Bone marrow (tissue), 2 donors: ENCODE measurements at places on chromosomes 6 and 20.
A peak's percentile ranks its signal among the peaks of the same experiment; 100 is the strongest.

DNA sequence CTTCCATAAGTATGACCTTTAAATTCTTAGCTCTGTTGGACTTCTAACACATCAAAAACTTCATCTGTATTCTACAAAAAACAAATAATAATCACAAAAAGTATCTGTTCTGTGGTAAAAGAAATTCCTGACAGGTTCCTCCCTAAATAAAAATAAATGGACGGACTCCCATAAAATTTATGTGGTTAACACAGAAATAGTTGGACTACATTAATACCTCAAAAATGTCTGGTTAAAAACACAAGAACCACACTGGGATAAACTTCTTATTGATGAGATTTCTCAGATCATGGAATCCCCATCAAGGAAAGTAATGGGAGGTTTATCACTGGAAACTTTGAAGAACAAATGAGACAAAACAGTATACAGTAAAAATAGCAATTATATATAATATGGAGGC is 172.4 kb downstream of the MOXD1 start:
- DNase-seq, result no peak

DNA sequence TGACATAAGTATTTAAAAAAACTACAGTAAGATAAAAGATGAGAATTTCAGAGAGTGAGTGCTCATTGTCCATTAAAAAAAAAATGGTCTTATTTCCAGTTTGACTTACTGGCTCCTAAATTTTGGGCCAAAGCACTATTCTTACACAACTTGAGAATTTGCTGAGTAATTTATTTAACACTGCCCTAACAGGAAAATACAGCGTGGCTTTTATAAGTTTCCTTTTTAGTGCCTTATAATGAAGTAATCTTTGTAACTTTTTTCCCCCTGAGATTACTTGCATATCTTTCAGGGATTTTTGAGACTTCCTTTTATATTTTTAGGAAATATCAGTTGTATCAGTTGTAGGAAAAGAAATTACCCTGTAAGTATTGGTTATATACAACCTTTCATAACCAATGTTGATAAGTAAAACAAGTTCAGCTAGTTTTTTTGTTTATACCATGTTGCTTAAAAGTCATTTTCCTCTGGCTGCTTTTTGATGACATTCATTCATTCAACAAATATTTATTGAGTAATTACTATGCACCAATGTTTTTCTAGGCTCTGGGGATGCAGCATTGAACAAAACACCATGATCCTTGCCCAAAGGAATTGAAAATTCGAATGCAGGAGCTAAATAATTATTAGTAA is 106.4 kb upstream of the SGK1 start:
- DNase-seq, result no peak

DNA sequence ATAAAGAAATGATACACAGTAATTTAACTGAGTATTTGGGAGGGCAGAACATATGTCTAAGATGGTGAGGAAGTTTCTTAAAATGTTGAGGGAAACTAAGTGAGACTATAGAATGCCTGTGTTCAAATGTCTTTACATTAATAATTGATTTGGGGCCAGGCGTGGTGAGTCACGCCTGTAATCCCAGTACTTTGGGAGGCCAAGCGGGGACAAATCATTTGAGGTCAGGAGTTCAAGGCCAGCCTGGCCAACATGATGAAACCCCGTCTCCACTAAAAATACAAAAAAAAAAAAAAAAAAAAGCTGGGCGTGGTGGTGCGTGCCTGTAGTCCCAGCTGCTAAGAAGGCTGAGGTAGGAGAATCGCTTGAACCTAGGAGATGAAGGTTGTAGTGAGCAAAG is 66.7 kb downstream of the THEMIS start:
- no peak for DNase-seq

DNA sequence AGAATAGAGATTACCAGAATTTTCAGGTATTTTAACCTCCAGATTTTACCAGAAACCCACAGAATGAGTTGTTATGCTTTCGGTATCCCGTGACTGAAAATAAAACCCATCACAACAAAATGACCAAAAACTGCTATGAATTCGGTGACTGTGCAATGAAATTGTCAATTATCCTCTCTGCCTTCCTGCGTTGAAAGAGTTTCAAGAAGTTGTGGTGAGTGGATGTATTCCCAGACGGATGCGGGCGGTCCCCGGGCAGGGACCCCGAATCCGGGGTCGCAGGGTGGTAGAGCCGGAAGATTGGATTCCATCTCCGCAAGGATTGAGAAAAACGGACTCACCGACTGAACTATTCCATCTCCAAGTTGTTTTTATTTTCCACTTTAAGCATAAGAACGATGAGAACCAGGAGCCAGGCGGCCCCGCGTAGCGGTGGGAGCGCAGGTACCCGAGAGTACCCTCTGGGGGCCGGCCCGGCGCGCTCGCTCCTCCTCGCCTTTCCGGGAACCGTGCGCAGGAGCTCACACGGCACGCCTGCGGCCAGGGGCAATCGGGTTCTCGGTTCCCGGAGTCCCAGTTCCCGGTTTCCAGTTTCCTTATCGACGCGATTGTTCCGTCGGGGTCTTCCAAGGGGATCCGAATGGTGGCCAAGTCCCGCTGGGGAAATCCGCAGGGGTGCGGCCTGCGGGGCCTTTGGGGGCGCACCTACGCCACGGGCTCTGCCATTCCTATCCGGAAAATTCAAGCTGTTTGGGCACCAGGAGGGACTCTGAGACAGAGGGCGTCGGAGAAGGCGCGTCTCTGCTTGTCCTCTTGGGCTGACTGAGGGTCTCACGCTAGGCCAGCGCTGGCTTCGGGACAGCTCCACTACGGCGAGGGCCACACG is 104.9 kb upstream of the PRDM1 start:
- no peak for DNase-seq

GRCh38 chr6:160031442-160031841 is 62.6 kb downstream of the IGF2R start:
- DNase-seq, result no peak

DNA sequence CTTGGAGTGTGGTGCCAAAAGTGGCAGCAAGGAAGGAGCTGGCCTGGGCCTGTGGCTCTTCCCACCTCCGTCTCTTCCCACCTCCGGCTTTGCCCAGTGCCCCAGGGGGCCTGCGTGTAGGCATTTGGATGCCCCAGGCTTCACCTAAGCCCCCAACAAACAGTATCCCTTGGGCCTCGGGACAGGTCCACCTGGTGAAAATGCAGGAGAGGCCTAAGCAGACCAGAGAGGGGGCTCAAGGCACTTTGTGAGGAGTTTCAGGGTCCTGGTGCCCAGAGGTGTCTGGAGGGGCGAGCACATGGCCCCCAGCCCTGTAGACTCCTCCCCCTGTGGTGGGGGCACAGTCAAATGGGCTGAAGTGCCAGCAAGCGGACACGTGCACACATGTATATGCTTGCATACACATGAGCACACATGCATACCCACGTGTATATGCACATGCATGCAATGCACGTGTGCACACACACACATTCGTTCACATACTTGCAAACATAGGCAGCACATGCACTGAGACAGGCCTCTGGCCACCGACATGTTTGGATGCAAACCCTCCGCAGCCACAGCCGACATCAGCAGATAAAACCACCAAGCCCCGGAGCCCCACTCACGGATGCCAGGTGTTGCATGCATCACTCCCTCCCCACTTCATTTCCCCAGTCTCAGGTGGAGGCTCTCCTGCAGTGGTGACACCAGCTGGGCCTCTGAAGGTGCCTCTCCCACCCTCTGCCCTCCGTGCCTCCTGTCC is 124.5 kb downstream of the TAF4 start:
- no peak for DNase-seq

DNA sequence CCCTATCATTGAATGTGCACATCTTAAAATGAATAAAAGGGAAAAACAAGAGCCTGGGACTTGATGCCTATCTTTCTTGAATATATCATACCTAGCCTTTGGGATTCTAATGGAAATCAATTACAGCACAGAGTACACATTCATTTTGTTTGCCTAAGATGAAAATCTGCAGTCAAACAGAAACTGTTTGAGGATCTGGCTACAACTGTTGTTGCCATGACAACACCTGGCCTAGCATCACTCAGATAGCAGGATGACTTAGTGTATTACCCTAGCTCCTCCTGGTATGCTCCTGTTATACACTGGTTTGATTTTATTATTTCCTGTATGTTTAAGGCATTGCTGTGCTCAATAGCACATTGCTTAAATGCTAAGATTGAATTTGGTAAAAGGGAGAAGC is 71.5 kb upstream of the LAMP5 start:
- no peak for DNase-seq

- DNase-seq, result no peak
Measured at GRCh38 chr6:151240036-151240685, 394 bp downstream of the AKAP12 start.

DNA sequence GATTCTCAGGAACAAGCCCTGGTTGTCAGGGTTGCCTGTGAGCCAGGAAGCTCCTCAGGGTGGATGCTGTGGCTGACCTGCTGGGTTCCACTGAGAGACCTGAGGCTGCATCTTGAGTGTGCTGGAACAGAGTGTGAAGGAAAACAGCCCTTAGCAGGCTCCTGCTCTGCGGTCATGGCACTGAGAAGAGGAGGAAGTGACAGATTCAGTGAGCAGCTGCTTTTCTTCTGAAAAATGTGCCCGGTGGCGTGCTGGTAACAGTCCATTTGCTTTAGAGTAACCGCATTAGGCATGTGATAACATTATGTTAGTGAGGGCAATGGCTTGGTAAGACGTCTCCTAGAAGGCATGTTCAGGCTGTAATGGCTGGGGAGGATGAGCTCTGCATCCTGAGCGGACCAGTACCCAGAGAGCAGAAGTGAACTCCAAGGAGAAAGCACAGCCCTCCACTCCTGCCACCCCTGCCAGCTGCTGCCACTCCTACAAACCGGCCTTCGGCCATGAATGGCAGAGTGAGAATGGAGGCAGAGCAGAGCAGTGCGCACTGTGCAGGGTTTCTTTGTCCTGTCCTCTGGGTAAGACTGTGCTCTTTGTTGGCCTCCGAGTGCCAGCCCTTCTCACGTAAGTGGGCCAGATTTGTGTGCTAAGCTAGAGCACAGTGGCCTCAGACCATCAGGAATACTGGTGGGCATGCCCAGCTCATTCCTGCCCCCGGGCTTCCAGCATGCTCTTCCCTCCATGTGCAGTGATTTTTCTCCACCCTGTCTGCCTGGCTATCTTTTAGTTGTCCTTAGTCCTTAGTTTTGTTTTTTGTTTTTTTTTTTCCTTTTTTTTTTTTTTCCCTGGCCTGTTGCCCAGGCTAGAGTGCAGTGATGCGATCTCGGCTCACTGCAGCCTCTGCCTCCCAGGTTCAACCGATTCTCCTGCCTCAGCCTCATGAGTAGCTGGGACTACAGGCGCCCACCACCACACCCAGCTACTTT is 98.1 kb upstream of the VSTM2L start:
- peak; percentile 13 for DNase-seq

- no peak for DNase-seq
Measured at GRCh38 chr6:52209770-52210169, 23.6 kb downstream of the IL17A start.

GRCh38 chr6:14459315-14459714 is 341.7 kb downstream of the CD83 start:
- DNase-seq, result no peak

GRCh38 chr6:83824388-83824801 is 28.8 kb upstream of the RIPPLY2 start:
- no peak for DNase-seq

GRCh38 chr20:19451923-19452295 is 239.5 kb downstream of the SLC24A3 start:
- no peak for DNase-seq

GRCh38 chr6:3426091-3426926 is 30.5 kb downstream of the SLC22A23 start:
- DNase-seq, result no peak

DNA sequence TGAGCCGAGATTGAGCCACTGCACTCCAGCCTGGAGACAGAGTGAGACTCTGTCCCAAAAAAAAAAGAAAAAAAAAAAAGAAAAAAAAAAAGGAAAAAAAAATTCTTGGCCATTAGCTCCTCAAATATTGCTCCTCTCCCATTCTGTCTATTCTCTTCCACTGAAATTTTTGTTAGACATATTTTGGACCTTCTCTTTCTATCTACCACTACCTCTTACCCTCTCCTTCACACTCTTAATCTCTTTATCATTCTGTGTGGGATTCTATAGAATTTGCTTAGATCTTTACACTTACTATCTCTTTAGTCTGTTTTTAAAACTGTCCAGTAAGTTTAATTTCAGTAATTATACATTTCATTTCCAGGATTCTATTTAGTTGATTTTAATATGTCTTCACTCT is 85.0 kb downstream of the IRAK1BP1 start:
- no peak for DNase-seq
